ENCODE measurements at places on chromosomes 1 and 21.
A peak's percentile ranks its signal among the peaks of the same experiment; 100 is the strongest.

DNA sequence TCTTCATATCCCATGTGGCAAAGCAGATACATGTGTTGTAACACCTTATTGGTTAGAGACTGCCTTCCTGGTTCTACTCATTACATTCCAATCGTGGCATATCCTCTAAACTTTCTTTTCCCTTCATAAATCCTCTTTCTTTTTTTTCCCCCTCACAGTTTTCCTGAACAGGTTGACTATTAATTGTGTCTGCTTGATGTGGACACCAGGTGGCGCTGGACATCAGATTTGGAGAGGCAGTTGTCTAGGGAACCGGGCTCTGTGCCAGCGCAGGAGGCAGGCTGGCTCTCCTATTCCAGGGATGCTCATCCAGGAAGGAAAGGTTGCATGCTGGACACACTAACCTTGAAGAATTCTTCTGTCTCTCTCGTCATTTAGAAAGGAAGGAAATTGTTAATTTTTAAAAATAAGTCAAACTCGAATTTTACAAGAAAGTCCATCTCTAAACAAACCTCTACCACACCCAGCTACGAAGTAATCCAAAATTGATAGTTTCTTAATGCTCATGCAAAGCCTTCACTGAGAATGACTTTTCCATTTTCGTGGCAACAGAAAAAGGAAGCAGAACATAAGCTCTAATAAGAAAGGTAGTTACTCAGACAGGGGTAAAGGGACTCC lies 59.4 kb upstream of the ASB17 start:
- peak; percentile 90 for DNase-seq

DNA sequence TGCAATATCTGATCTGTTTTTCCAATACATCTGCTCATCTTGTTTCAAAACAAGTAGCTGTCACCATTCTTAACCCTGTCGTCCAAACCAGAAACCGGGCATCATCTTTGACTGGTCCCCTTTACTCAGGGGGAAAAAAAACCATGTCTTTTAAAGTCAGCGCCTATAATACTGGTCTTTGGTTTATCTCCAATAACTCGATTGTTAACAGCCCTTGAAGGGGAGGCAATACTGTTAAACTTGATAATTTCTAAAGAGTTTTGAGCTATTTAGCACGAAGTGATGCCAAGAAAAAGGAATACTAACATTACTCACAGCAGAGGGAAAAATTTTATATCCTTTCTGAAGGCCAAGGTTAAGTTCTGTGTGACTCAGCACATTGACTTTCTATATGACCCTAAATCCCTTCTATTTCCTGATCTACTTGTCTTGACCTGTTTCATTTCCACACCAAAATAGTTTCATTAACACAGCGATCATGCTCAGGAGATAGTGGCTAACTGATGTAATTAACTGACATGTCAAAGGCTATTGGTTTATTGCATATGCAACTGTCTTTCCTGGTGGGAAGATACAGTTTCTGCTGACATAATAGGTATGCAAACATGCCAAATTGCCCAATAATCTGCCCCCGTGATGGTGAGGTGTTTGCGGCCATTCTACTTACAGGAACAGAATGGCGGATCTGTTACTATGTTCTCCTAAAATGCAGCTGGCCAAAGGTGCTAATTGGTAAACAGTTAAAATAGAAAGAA lies 59.1 kb downstream of the NFIA start:
- DNase-seq: no peak

GRCh38 chr1:34149501-34149900 lies 15.5 kb downstream of the CSMD2 start:
- DNase-seq: no peak

DNA sequence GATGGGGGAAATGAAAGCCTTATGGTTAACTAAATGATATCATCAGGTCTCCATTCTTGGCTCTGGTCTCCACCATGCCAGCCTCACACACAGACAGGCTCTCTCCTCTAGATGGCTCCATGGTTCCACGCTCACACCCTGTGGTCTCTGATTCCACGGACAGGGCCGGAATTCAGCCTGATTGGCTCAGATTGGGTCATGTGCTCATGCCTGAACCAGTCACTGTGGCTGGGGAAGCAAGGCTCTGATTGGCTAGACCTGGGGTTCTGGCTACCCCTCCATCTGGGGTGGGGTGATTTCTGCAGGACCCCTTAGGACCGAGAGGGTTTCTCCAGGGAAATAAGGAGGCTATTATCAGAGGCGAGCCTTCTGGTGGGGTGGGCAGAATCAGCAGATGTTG lies 277.0 kb downstream of the PTPRU start:
- DNase-seq: no peak

- no peak for DNase-seq
Observed at GRCh38 chr1:160129046-160129445, 13.5 kb downstream of the ATP1A2 start.

GRCh38 chr21:33237486-33237885 lies 7.7 kb downstream of the IFNAR2 start:
- no peak for DNase-seq

GRCh38 chr1:12081648-12082396 lies 18.7 kb downstream of the TNFRSF8 start:
- no peak for DNase-seq

- no peak for DNase-seq
Observed at GRCh38 chr1:205689479-205689878, 9.2 kb upstream of the SLC45A3 start.

DNA sequence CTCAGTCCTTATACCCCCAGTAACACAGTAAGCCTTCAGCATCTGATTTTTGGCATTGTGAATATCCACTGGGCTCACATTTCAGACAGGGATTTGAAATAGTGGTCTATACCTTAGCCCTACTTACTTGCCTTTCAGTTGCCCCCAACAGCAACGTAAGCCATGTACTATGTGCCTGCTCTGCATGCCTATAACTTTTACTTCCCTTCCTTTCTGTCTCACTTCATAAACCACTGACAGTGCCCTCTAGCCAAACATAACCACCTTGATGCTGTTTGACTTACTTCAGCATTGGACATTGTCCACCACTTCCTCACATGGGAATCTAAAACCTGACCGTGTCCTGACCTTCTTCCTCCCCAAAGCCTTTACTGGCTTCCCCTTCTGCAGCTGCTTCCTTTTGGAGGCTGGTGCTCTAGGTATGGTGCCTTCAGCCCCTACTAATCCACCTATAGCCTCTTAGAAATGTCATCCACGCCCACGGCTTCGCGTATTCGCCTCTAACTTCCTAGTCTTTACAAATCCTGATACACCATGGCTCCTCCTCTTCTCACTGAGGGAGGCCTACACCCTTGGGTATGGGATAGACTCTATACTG lies 3.6 kb upstream of the ZNF672 start:
- no peak for DNase-seq

DNA sequence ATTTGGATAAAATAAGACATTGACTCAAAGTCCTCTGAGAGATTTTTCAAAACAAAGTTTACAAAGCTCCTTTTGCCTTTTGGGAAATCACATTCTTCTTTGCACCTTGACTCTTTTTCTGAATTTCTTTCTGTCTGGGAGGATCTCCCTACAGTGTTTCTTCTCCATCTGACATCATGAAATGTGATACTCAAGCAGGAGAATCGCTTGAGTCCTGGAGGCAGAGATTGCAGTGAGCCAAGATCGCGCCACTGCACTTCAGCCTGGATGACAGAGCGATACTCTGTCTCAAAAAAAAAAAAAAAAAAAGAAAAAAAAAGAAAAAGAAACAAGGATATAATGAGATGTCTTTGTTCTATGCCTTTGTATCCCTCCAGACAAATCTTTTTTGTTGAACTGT lies 13.3 kb upstream of the GRIK1 start:
- no peak for DNase-seq

GRCh38 chr1:234231893-234232276 lies 141.4 kb upstream of the COA6 start:
- no peak for DNase-seq

DNA sequence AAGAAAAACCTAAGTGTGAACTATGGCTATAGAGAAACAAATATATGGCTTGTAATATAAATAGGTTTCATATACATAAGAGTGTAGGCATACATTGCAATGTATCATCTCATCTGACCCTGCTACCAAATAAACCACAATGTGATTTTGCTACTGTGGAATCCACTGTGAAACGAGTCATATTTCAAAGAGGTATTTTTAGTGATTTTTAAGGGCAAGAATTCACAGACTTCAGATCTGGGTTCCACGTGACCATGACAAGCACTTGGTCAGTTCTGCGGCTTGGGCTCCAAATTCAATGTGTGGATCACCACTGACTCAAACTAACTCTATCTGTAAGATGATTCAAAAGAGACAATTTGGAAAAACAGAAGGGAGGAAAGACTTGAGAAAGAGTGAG lies 147.0 kb upstream of the ERG start:
- DNase-seq: no peak

DNA sequence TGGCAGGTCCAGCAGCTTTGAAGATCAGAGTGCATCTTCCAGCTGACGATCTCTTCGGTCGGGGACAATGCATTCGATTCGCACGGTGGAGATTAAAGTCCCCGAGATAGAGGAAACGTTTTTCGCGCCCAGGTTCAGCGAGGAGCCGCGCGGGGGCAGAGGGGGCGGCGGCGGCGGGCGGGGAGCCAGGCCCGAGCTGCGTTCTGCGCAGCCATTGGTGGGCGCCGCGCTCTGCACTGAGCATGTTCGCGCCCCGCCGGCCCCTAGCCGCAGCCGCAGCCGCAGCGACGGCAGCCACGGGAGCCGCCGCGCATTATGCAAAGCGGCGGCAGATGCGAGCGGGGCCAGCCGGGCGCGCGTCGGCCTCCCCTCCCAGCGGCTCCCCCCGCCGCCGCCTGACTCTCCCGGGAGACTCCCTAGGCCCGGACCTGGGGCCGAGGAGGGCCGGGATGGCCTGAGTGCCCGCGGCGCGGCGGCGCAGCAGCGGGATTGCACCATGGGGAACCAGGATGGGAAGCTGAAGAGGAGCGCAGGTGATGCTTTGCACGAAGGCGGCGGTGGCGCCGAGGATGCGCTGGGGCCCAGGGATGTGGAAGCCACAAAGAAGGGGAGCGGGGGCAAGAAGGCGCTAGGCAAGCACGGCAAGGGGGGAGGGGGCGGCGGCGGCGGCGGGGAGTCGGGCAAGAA lies at the start of gene FMN2:
Gene FMN2, plus strand, starts transcription at position 270 of the 687 bp plus-strand sequence. Its CDS starts 227 bp downstream, at position 497.
- peak; percentile 60 for DNase-seq

GRCh38 chr1:65108025-65108642 lies 39.9 kb upstream of the AK4 start:
- no peak for DNase-seq

- no peak for DNase-seq
Observed at GRCh38 chr1:203442821-203443220, 32.8 kb upstream of the PRELP start.

DNA sequence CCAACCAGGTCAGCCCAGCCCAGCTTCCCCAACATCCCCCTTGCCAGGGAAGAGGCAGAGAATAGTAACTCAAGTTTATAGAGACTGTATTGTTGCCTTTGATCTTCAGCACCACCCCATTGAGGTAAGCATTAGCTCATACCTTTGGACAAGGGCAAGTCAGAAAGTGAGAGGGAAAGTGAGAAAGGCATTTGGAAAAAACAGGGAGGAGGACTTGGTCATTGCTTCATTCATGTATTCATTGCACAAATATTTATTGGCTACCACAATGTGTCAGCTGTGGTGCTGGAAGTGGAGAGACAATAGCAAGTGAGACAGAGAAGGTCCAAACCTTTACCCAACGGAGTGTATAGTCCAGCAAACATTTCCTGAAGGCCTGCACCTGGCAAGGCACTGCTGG lies 561.2 kb downstream of the KIF26B start:
- DNase-seq: no peak

GRCh38 chr1:43772978-43773377 lies 65.6 kb downstream of the ST3GAL3 start:
- DNase-seq: no peak

GRCh38 chr21:19368944-19369343 lies 965.4 kb upstream of the TMPRSS15 start:
- DNase-seq: no peak

DNA sequence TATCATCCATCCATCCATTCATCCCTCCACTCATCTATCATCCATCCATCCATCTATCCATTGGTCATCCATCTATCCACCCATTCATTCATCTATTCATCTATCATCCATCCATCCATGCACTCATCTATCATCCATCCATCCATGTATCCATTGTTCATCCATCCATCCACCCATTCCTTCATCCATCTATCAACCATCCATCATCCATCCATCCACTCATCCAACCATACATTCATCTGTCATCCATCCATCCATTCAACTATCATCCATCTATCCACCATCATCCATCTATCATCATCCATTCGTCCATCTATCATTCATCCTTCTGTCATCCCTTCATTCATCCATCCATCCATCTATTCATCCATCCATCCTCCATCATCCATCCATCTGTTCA lies 61.1 kb downstream of the UMODL1 start:
- DNase-seq: no peak

GRCh38 chr1:91672601-91673161 lies 172.0 kb downstream of the CDC7 start:
- DNase-seq: no peak

- no peak for DNase-seq
Observed at GRCh38 chr1:153343040-153343681, 5.5 kb downstream of the PGLYRP4 start.

- DNase-seq: no peak
Observed at GRCh38 chr1:8096105-8097011, 70.2 kb upstream of the ERRFI1 start.

DNA sequence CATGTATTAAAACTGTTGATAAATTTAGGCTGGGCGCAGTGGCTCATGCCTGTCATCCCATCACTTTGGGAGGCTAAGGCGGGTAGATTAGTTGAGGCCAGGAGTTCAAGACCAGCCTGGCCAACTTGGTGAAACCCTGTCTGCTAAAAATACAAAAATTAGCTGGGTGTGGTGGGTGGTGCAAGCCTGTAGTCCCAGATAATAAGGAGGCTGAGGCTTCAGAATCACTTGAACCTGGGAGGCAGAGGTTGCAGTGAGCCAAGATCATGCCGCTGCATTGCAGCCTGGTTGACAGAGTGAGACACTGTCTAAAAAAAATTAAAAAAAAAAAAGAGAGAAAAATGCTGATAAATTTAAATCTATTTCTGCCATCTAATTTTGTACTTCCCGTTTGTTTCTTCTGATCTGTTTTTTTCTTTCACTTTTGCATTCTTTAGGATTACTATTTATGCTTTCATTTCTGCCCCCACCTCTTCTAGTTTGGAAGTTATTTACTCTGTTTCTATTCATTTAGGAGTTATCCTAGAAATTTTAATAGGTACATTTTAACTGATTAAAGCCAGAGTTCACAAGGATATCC lies 3.2 kb upstream of the DENND1B start:
- DNase-seq: no peak

DNA sequence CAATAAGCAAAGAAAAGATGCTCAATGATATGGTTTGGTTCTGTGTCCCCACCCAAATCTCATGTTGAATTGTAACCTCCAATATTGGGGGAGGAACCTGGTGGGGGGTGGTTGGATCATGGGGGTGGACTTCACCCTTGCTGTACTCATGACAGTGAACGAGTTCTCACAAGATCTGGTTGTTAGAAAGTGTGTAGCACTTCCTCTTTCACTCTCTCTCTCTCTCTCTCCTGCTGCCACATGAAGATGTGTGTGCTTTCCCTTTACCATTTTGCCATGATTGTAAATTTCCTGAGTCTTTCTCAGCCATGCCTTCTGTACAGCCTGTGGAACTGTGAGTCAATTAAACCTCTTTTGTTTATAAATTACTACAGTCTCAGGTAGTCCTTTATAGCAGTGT lies 248.4 kb downstream of the HHIPL2 start:
- DNase-seq: no peak

GRCh38 chr1:239817801-239818200 lies 273.9 kb upstream of the FMN2 start:
- DNase-seq: no peak

- DNase-seq: no peak
Observed at GRCh38 chr1:189811960-189812359, 665.7 kb downstream of the BRINP3 start.

GRCh38 chr21:37580666-37581065 lies 214.1 kb downstream of the DYRK1A start:
- DNase-seq: no peak

All from substantia nigra (tissue), 51 donors.